ENCODE measurements at places on chromosomes 11 and 22.

- DNase-seq = peak; percentile 83
These were observed at the start of gene BACE1 for GRCh38 chr11:117316197-117316961. TSS of gene BACE1 (minus strand) at chr11:117316256. CDS start at chr11:117315795, 461 bp downstream.

- DNase-seq = peak; percentile 29
These were observed 104.1 kb upstream of the E2F8 start for GRCh38 chr11:19344661-19345518.

- no peak for DNase-seq
These were observed 8.4 kb downstream of the MAPK8IP2 start for GRCh38 chr22:50608996-50609395.

DNA sequence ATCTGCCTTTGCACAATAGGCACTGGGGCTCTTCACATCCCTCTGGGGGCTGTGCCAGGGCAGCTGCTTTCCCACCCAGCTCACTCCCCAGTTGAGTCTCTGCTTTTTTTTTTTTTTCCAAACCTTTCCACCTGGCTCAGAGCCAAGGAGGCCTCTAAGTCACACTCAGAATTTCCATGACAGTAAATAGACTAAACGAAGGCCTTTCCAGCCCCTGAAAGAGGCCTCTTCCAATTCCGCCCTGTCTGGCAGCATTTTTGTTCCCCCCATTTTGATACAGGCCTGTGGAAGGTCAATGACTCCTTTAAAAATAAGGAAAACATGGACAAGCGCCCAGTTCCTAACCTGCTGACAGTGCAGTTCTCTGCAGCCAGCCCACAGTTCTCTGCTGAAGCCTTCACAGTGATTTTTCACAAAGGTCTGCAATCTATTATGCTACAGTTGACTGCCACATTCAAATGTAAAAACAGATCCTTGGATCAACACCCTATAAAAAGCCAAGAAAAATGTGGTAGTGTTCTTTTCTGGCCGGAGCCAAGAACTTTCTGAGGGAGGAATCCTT lies 107.5 kb upstream of the SESN3 start:
- peak; percentile 70 for DNase-seq

- DNase-seq = no peak
These were observed 13.2 kb downstream of the PPFIBP2 start for GRCh38 chr11:7527029-7527428.

DNA sequence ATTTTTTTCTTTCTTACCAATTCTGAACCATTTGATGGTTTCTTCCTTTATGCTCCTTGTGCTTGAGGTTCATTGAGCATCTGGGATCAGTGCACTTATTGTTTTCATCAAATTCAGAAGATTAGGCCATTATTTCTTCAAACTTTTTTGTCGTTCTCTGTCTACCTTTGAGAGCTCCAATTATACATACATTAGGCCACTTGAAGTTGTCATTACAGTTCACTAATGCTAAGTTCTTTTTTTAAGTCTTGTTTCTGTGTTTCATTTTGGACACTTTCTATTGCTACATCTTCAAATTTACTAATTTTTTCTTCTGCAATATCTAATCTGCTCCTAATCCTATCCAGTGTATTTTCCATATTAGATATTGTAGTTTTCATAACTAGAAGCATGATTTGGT lies 40.8 kb downstream of the CDPF1 start:
- DNase-seq = no peak

DNA sequence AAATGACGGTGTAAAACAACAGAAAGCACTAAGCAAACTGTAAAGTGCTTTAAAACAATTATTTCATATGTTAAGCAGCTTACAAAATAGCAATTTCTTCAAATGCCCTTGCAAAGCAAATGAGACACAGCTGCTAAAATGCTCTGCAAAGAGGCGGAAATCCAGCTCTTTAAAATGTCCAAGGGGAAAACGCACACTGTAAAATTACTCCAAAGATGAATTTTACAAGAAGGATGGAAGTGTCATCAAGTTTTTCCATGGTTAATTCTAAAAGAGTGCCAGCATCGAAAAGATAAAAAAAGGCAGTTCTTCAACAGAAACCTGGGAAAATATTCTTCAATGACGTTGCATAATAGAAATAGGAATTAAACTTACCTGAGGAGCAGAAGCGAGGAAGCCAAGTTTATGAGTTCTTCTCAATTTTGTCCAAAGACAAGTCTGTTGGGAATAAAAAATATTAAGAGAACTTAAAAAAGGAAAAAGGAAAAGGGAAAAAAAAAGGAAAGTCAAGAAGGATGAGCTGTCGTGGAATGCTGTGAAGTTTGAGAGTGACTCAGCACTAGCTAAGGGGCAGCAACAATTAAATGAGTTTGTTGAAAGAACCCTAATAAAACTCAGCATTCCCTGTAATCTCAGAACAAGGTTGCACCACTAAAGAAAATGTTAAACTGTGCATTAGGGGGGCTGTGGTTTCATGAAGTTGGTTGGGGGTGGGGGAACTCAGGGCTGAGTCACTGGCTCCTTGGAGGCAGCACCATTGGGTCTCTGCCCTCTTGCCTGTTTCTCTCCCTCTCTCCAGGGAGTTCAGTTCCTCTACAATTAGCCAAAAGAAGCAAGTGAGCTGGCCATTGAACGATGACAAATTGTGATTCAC lies 64.2 kb upstream of the BLID start:
- no peak for DNase-seq

- no peak for DNase-seq
These were observed 25.0 kb downstream of the FCHSD2 start for GRCh38 chr11:73117071-73117470.

- peak; percentile 33 for DNase-seq
These were observed 40.4 kb downstream of the NUMA1 start for GRCh38 chr11:72039856-72040401.

DNA sequence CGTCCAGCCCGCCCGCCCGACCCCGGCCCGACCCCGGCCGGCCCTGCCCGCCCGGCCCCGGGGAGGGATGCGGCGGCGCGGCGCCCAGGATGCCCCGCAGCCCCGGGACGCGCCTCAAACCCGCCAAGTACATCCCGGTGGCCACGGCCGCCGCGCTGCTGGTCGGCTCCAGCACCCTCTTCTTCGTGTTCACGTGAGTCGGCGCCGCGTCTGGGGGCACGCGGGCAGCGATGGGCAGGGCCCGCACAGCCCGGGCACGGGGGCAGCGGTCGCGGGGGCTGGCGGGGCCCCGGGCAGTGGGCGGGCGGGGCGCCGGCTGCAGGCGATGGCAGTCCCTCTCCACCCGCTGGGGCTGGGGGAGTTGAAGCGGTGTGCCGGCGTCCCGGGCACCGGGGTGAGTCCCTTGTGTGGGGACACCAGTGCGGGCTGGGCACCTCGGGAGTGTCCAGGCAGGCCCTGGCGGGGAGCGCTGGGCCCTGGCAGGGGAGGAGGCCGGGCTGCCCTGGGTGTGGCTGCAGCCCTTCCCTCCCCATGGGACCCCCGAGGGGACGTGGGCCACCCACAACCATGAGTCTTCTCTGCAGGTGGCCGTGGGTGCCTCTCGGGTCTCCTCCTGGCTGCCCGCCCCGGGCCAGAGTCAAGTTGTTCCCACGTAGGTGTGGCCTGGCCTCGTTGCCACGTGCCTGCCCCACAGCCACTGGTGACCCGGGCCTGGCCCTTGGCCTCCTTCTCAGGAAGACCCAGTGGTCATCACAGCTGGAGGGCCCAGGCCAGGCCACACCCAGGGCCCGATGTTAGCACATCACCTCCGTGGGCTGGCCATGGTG lies 468 bp downstream of the ZDHHC8 start:
- no peak for DNase-seq

GRCh38 chr22:25566186-25566897 lies 1.9 kb downstream of the GRK3 start:
- DNase-seq = no peak

DNA sequence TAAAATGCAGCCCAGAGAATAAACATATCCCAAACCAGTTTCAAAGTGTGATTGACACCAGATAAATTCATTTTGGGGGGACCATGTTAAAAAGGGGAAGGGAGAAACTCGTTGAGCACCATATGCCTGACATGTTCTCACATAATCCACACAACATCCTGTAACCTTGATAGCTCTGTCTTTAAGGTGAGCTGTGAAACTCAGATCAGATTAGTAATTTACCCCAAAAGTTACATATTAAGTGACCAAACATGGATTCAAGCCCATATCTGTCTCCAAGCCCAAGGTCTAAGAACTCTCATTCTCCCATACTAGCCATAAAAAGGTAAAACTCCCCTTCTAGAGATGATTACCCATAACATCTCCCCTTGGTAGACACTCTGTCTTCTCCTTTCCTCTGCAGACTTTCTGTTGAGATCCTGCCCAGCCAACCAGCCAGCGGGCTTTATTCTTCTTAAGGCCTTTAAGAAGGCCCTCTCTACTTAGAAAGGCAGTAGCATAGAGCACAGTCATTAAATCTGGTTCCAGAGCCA lies 150.7 kb downstream of the CCDC34 start:
- no peak for DNase-seq

- no peak for DNase-seq
These were observed 104.0 kb upstream of the TIMP3 start for GRCh38 chr22:32697331-32697995.

DNA sequence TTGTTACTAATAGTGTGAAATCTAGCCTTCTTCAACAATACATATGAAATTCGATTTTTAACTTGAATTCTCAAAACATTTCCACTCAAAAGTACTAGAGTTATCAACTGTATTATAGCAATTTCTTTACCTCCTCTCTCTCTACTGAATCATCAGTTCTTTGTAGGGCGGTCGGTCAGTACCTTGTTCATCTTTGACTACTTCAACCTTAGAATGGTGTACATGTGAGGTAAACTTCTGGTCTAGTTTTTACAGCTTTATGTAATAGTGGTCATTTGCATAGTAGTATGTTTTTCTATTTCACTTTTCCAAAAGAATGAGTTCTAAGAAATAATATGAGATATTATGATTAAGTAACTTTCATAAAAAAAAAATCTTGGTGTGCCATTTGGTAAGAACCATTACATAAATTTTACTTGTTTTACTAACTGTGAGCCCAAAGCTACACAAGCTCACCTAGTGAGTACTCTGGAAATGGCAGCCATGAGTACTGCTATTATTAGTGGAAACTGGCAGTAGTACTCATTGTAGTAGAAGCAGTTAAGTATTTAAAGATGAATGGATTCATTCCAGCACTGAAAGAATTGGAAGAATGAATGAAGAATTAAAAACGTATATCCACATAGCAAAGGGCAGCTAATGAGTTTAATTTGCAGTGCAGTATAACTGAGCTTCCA lies 30.1 kb downstream of the SESN3 start:
- no peak for DNase-seq

DNA sequence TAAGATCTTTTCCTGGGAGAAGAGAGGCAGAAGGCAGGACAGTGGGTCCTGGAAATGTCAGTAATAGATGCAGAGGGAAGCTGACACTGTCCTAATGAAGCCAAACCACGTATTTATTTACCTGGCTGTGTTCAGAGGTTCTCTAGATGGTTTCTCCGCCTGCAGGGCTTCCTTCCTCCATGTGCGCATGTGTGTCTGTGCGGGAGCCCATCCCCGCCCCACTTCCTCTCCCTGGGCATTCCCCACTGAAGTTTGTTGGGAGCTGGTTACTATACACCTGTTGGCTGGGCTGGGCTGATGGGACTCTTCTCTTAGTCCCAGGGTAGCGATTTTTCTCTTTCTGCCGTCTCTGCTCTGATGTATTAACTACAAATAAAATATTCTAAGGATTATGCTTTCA lies 204.9 kb upstream of the TBCEL start:
- DNase-seq = no peak

DNA sequence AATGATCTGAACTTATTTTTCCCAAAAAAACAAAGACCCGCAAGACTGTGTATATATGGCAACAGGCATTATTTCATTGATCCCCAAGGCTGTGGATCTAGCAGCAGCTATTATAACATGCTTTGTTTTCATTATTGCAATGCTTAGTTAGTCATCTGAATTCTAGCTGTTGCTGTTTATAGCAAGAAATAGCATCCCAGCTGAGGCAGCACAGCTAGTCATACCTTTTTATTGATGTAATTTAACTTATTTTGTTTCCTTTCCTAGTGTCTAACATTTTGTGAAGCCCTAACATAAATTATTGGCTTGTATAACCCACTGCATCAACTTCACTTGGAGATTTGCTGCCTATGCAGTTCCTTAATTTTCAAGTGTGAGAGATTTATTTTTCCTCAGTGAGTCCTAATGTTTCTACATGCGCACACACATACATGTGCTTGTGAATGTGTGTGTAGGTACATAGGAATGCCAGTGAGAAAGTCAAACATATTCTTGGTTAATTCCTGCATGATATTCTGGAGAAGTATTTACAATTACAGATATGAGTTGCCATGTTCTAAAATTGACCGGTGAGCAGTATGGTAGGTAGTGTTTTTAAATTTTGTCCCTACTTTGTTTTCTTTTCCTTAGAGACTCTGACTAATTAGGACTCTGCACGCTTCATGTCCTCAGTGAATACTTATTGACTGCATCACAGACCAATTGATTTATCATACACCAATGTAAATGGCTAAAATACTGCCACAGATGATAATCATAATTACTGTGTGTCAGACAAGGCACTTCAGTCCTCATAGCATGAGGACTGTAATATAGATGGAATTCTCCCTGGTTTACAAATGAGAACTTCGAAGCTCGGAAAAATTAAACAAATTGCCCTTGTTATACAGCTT lies 119.3 kb downstream of the WNT11 start:
- no peak for DNase-seq

- DNase-seq = no peak
These were observed 12.0 kb upstream of the GDPD5 start for GRCh38 chr11:75537740-75538139.

DNA sequence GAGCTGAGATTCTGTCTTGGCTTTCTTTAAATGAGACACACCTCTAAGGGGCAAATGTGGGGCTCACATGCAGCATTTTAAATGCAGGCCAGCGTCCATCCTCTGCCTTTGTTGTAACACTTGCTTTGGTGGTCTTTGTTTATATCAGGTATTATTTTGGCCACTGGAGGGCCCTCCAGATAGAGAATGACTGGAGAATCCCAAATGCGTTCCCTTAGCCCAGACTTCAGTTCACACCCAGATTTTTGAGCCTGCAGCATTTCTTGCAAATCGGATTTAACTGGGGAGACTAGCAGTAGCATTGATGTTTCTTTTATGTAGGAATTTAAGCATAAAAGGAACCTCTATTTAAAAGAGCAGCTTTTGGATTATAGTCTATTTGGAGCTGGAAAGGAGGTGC lies 200.2 kb upstream of the SORL1-AS1 start:
- no peak for DNase-seq

- DNase-seq = no peak
These were observed 61.6 kb downstream of the TIMP3 start for GRCh38 chr22:32862936-32863661.

DNA sequence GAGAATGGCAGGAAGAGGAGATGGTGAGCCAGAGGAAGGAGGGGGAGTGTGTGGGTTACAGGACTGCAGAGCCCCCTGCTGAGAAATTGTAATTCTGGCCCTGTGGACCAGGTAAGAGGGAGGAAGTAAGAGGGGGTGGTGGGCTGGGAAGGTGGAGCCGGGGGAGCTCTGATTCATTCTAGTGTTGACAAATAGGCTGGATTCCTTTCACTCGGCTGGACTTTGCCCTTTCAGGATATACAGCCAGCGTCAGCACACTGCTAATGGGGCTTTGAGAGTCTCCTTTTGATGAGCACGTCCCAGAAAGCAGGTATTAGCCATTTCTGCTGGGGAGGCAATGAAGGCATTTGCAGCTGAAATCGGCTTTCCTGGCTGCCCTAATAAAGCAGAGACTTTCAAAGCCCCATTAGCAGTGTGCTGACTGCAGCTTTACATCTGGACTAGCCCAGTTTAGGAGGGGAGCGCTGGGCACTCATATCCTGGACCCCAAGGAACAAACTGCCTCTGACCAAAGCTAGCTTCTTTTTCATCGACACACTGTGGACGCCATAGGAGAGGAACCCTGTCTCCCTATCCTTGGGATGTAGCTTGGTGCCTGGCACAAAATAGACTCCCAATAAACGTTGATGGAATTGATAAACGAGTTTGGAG lies 44.8 kb upstream of the CADM1 start:
- DNase-seq = no peak

GRCh38 chr11:93921695-93922468 lies 71.5 kb upstream of the VSTM5 start:
- no peak for DNase-seq
